ENCODE measurements at places on chromosomes 5 and 9.

DNA sequence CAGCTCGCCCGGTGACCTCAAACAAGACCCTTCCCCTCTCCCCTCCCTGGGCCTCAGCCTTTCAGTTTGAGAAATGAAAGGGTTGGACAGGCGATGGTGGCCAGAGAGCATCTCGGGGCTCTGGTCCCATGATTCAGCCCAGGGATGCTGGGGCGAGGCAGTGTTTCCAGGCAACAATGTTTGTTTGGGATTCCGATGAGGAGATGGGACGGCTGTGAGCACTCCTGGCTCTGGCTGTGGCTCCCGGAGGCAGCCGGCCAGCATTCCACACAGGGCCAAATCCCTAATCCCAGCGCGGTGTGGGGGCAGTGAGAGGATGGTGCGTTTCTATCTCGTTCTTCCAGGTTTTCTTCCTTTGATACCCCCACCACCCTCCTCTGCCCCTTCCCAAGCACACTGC is 66.0 kb downstream of the HMCN2 start:
- DNase-seq: no peak

- DNase-seq: peak; percentile 70
Observed at GRCh38 chr5:150556859-150557508, 49.1 kb downstream of the NDST1 start.

DNA sequence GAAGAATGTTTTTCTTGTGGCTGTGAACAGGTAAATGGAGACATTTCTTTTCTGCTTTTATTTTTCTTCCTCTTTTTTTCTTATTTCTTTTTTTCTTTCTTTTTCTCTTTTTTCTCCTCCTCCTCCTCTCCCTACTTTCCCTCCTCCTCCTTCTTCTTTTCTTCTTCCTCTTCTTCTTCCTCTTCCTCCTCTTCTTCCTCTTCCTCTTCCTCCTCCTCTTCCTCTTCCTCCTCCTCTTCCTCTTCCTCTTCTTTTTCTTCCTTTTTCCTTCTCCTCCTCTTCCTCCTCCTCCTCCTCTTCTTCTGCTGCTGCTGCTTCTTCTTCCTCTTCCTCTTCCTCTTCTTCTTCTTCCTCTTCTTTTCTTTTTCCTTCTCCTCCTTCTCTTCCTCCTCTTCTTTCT is 65.3 kb upstream of the NTRK2 start:
- no peak for DNase-seq

DNA sequence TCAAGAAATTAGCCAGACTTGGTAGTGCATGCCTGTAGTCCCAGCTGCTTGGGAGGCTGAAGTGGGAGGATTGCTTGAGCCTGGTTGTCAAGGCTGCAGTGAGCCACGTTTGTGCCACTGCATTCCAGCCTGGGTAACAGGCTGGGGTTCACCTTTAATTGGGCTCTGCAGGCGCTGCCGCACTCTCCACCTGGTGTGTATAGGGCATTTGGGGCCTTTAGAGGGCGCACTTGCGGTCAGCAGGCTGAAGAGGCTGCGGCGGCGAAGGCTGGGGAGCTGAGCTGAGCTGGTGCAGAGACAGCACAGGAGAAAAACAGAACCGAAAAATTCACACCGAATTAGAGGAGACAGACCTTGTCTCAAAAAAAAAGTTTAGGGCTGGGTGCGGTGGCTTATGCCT is 31.2 kb downstream of the CDK7 start:
- DNase-seq: no peak

DNA sequence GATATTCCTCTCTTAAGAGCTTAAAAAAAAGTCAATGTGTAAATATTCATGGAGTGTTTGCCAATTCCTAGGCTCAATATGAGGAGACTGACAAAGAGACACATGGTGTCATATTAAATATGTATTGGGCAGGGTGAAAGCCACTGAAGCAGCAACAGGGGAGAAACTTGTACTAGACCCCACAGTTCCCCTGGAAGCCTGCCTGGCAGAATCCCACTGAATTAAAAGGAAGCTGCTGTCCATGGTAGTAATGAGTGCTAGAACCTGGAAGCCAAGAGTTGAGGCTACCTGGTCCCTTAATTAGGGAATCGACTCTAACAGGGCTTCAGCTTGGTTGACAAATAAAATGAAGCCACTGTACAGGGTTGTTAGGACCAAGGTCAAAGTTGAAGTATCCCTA is 129.4 kb upstream of the GPR151 start:
- no peak for DNase-seq

- no peak for DNase-seq
Observed at GRCh38 chr9:556199-556598, 285.3 kb upstream of the DMRT1 start.

DNA sequence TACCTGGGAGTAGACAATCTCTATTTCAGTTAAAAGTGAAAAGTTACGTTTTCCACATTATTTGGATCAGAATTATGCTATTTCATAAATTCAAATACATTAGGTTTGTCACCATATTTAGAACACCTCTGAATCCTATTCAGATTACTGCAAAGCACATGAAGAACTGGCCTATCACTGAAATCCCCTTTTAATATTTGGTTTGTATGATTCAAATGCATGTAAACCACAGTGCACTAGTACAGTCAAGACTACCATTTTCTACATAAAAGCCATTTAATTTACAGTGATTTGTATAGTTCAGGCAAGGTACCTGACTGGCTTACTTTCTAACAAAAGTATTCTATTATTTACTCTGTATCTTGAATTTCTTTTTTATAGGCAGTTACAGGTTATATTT is 212.5 kb downstream of the MEF2C start:
- no peak for DNase-seq

GRCh38 chr9:109906766-109907382 is 126.9 kb downstream of the PALM2AKAP2 start:
- DNase-seq: no peak

DNA sequence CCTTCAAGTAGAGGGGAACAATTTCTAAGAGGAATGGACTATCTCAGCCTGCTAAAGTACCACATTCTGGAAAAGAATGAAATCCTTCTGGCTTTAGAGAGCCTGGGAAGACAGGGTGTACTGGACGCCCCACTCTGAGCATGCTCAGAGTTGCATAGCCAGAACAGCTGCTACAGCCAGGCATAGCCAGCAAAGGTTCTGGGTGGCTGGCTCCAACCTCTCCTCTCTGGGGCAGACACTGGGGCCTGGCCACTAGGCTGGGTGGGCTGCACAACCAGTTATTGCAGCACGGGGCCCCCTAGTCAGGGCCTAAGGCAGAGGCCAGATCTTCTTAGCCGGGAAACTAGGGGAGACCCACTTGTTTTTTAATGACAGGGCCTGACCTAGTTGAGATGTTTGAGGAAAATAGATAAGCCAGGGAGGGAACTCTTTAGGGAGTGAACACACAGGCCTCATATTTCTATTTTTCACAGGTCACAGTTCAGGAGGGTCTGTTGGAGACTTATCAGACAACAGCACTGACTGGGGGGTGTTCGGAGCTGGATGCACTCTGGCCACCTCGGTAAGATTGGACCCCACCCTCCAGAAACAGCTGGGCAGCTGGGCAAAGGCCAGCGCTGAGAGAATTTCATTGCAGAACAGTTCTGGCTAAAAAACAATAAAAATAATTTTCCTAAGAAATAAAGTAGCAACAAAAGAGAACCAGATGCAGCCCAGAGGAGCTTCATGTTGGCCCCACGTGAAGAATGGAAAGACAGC is 142.9 kb downstream of the LPAR1 start:
- DNase-seq: no peak

DNA sequence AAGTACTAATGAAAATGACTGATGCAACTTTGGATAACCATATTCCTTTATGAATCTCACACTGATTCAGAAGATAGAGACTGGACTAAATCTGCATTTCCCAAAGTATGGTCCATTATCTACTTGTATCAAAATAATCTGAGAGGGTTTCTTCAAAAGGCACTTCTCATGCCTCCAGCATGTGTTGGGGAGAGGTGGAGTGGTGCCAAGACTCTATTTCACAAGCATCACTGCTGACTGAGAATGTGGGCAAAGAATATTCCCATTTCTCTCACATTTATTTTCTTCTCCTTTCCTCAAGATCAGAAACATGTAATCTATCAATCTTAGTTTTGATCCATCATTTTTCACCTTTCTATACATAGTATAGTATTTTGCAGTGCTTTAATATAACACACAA is 135.4 kb downstream of the GABRB2 start:
- DNase-seq: no peak

DNA sequence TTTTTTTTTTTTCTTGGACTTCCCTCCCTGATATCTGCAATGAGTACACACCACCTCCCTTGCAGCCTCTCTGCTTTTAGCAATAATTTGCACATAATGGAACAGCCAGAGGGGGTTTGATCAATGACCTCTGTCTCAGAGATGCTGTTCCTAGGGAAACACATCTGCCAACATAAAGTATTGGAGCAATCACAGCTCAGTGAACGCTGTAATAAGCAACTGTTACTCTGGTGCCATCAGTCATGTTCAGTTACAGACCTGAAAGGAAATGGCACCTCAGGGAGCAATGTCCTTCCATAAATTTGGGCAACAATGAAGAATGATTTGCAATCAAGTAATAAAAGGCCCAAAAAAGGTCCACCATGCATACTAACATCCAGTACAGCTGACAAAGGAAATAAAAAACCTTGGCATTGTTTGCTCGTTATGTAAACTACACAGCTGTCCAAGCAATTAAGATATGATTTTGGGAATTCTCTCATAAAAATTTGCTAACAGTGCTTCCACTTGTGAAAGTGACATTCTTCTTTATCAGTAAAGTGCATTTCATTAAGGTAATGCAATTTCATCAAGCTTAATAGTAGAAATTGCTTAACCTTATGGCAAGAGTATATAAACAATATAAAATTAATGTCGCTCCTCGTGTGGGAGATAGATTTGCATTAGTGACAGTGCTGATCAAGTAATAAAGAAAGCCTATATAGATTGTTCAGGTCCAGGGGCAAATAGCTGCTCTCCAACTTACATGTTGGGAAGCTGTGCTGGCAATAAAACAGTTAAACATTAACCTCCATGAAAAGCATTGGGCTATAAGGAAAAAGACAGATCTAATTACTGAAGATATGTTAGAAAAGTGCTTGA is 167.8 kb downstream of the RASEF start:
- DNase-seq: no peak

GRCh38 chr9:23379842-23380241 is 446.2 kb downstream of the ELAVL2 start:
- no peak for DNase-seq

DNA sequence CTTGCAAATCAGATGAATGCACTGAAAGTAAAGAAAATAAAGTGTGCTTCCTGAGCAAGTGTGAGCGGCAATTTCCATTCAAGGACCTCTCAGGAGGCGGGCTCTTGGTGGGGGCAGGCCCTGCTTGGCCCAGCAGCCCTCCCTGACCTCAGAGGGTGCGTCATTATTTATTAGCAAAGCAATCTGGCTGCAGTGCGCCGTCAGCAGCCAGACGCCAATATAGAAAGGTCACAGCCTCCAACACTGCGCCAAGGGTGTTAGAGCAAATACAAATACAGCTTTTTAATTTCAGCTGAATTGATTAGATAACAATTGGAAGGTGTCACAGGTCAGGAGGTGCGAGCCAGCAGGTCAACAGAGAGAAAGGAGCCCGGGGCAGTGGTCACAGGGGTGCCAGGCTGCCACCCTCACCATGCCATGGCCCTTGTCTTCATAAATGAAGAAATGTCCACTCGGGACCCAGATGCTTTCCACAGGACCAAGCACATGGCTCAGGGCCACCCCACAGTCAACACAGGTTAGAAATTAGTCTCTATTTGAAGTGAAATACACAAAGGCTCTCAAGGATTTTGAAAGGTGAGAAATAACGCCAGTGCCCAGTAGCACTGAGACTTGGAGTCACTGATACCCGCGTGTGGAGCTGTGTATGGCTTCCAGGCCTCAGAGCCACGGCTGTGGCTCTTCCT is 309.8 kb downstream of the IRX2 start:
- DNase-seq: no peak

DNA sequence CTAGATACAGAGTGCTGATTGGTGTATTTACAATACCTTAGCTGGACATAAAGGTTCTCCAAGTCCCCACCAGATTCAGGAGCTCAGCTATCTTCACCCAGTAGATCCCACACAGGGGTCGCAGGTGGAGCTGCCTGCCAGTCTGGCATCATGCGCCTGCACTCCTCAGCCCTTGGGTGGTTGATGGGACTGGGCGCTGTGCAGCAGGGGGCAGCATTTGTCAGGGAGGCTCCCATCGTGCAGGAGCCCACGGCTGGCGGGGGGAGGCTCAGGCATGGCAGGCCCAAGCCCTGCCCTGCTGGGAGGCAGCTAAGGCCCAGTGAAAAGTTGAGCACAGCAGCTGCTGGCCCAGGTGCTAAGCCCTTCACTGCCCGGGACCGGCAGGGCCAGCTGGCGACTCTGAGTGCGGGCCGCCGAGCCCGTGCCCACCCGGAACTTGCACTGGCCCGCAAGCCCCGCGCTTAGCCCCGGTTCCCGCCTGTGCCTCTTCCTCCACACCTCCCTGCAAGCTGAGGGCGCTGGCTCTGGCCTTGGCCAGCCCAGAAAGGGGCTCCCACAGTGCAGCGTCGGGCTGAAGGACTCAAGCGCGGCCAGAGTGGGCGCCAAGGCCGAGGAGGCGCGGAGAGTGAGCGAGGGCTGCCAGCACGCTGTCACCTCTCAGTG is 314.1 kb upstream of the ATP10B start:
- DNase-seq: no peak

GRCh38 chr5:107705402-107706014 is 34.8 kb upstream of the EFNA5 start:
- peak; percentile 58 for DNase-seq

- no peak for DNase-seq
Observed at GRCh38 chr9:9585920-9586319, 1026.9 kb downstream of the PTPRD start.

- peak; percentile 98 for DNase-seq
Observed at GRCh38 chr9:133103183-133103986, 17.7 kb downstream of the RALGDS start.

DNA sequence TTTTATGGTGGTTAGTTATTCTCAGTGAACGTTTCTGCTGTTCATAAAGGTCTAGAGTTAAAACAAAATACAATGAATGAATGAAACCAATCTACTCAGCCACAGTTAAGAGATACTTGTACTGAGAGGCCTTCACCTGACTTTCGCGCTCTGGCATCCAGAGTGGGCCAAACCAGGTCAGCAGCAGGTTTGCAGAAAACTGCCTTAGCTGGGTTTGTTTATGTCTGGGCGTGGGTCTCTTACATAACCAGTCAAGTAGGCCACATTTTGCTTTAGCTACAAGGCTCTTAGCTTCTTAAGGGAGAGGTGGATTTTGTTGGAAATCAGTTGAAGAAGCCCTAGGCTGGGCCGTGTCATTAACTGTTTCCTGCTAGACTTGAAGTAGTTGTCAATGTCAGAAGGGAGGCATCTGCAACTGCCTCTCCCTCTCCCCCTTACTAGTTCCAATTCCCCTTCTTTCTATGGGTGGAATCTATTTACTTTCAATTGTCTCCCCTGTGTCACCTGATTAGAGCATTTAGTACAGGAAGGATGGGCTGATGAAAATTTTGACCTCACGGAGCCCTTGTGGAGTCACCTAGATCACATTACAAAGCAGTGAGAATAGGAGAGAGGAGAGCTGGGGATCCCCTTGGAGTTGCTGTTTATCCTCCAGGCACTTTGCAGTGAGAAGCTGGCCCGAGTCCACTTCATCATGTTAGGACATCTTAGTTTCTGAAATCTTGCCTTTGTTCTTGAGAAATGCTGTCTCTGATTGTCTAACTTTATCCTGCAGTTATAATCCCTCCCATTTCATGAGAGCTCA is 200.5 kb downstream of the ARHGEF28 start:
- DNase-seq: peak; percentile 65

- DNase-seq: no peak
Observed at GRCh38 chr5:173841710-173842109, 46.4 kb upstream of the CPEB4 start.

Measured in osteoblast (primary cell).